ENCODE measurements at places on chromosomes 6 and 20.

- no peak for DNase-seq
Observed at GRCh38 chr20:6882561-6883291, 115.2 kb downstream of the BMP2 start.

GRCh38 chr6:9537381-9537780, 877.5 kb downstream of the TFAP2A start:
- no peak for DNase-seq

- no peak for DNase-seq
Observed at GRCh38 chr20:51470499-51470820, 72.1 kb downstream of the NFATC2 start.

DNA sequence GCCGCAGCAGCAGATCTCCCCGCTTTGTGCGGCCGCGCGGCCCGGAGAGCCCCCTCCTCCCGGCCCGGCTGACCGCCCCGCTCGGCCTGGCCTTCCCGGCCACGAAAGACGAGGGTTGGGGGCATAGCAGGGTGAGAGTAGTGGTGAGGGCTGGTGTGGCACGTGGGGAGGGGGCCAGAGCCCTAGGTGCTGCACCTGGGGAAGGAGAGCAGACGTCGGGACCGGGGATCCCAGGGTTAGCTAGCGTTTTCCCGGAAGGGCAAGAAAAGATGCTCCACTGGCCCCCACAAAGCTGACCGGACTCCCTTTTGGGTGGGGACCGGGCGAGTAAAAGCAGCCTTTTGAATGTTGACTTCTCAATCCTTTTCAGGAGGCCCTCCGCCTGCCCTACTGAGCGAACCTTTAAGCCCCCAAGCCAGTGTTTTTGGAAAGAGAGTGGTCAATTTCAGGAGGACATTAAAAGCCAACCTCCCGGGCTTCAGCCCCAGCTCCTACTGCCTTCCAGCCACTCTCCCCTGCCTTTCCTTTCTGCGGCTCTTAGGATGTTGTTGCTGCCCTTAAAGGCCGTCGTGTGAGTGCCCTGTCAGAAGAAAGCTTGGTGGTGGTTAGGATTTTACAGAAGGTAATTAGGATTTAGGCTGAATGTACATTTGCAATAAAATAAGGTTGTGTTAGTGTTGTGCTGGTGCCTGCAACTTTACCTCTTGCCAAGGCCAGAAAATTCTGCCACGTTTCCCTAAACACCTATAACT, 648 bp upstream of the BACH2 start:
- DNase-seq = no peak

- DNase-seq = no peak
Observed at GRCh38 chr6:149842331-149842730, 21.8 kb downstream of the LRP11 start.

GRCh38 chr20:52804497-52805295, 167.5 kb upstream of the TSHZ2 start:
- DNase-seq = no peak

GRCh38 chr6:19632786-19633185, 204.4 kb upstream of the ID4 start:
- no peak for DNase-seq

DNA sequence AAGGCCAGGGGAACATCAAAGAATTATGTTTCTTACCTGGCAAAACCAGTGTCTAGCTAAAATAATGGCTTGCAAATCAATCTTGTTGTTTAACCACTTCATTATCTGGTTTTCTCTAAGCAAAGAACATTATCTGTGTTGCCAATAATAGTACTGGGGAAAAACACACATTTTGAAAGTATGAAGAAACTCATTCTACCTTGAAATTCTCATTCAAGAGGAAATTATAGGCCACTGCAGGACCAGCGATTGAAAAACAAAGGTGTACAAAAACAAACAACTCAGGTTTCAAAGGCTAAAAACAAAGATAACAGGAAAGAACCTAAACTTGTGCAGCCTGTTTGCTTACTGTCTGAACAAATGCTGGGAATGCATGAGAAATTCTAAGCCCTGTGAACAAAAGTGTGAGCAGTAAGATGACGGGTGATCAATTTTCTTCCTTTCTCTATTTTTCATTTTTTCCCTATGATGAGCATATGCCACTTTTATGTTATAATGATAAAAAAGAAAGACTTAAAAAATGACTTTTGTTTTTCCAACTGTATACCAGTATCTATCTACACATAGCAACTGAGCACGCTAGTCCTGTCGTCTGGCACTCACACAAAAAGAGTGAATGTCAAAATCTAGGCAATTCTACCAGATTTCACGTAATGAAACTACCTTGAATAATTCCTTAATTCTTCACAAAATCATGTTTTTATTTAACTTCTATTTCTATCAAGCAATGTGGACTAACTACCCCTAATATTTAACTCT, 117.9 kb downstream of the SGK1 start:
- DNase-seq = no peak

DNA sequence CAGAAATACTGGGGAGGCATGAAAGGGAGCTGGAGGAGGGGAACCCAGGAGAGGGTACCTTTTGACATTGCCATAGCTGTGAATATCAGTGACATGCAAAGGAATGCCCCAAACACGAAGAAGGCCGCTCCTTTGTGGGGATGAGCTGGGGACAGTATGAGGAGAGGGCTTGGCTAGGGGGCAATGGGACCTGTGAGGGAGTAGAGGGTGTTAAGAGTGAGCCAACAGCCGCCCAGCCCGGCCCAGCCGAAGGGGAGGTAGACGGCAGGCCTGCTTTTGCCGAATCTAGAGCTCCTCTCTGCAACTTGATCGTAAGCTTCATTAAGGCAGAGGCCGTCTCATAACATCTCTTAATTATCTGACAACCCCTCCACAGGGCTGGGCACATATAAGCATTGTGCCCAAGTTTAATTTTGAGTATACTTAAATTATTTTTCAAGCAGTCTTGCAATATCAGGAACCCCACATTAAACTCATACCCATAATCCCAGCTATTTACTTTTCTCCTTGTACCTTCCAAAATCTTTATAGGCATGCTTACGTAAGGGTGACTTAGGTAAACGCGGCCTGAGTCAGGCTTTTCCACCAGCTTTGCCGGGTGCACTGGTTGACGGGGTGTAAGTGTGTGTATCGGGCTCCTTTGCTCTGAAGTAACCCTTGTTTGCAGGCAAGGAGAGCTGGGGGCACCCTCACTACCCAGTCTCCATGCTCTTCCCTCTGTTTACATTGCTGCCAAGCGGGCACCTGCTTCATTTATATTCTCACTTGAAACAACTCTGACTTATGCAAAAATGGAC, 24.9 kb upstream of the VEGFA start:
- DNase-seq = no peak

- no peak for DNase-seq
Observed at GRCh38 chr20:56420940-56421688, 9.1 kb downstream of the CASS4 start.

GRCh38 chr6:162229093-162229492, 498.5 kb downstream of the PRKN start:
- DNase-seq = no peak

DNA sequence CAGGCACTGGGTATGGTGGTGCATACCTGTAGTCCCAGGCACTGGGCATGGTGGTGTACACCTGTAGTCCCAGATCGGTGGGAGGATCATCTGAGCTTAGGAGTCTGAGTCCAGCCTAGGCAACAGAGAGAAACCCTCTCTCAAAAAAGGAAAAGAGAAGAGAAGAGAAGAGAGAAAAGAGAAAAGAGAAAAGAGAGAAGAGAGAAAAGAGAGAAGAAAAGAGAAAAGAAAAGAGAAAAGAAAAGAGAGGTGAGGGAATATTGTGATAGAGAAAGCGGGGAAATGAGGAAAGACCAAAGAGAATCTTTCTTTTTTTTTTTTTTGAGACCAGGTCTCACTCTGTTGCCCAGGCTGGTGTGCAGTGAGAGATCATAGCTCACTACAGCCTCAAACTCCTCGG, 108.7 kb downstream of the ARHGAP18 start:
- DNase-seq = no peak

- DNase-seq = peak; percentile 83
Observed at GRCh38 chr6:152096863-152097496, 289.5 kb downstream of the ESR1 start.

DNA sequence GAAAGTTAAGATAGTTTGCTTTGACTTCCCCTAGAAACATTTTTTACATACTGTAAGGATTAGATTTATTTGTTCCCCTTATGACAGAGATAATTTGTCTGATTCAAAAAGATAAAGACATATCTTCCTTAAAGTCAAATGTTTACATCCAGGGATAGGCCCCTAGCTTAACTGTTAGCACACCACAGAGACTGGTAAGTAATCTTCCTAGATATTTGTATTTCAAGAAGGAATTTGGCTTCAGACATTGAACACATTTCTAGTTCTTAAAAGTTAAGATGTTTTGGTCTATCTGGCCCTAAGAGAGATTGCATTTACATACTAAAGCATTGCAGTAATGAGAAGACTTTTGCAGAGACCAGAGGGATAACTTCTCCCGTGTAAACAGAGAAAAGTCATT, 1201.1 kb upstream of the GJE1 start:
- no peak for DNase-seq

DNA sequence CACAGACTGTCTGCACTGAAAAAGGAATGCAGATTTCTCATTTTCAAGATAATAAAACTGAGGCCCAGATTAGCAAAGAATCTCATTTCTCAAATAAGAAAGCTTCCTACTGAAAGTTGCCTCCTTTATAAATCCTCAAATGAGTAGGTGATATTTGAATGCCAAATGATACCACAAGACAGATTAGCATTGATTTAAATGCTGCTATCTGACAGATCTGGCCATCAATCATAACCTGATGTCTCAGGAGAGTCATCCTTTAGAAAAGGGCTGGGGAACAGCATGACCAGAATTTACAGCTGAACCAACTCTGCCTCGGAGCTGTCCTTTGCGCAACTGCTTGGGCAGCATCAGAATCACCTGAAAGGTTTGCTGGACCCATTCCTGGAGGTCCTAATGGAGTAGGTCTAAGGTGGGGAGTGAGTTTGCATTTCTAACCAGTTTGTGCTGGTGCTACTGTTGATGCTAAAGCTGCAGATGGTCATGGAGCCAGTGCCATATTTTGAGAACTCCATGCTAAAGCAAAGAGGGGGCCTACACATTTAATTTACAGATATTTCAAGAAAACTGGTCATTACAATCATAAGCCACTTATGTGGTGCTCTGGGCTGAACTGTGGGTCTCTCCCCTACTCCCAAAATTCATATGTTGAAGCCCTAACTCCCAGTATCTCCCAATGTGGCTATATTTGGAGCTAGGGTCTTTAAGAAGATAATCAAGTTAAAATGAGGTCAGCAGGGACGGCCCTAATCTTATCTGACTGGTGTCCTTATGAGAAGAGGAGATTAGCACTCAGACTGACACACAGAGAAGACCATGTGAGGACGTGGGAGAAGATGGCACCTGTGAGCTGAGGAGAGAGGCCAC, 295.5 kb upstream of the JARID2 start:
- no peak for DNase-seq

DNA sequence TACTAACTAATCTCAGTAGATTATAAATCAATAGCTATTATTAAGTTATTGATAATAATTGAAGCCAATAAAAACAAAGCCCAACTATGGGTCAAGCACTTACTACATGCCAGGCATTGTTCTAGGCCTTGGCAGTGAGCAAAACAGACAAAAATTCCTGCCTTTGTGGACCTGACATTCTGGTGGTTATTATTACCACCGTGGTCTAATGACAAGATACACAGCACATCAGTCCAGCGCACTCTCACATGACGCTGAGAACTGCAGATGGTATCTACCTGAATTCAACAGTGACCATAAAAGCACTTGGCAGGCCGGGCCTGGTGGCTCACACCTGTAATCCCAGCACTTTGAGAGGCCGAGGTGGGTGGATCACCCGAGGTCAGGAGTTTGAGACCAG, 121.4 kb downstream of the ZMYND8 start:
- no peak for DNase-seq

DNA sequence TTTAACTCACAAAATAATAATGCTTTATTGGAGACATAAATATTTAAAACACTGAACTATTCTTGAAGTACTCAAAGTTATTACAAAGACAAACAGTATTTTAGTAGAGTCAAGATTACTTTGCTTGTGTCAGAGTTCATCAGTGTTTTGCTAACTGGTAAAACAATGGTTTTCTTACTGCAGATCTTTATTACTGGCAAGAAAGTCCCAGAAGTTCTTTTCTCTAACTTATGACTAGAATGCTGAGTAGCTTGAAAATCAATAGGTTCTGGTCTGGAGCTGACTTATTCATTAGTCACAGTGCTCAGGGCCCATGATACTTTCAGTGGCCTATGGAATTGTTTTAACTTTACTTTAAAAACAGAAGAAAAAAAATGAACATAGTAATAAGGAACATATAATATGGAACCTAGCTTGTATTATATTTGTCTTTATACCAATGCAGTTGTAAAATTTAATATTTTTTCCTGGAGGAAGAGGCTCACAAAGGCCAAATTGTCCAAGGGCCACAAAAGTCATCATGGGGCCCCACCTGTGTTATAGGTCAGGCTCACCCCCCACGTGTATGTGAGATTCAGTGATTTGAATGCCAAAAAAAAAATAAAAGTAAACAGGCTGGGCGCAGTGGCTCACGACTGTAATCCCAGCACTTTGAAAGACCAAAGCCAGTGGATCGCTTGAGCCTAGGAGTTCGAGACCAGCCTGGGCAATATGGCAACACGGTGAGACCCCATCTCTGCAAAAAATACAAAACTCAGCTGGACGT, 53.3 kb downstream of the PLEKHG1 start:
- DNase-seq = no peak

GRCh38 chr20:59044295-59044694, 1.7 kb upstream of the PRELID3B start:
- no peak for DNase-seq

DNA sequence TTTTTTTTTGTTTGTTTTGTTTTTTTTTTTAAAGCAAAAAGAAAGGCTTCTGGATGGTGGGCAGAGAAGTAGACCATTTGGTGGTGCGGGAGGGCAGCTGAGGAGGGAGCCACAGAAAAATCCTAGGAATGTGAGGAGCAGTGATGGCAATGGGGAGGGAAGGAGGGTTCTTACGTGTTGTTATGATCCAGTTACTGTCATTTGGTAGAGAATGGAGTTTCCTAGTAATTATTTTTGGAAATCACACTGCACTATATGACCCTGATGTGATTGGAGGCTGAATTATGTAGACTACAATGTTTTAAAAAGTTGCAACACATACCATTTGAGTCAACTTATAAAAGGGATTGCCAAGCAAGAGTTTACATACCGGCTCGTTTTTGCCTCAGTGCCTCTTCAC, 22.1 kb downstream of the ADGRF5 start:
- DNase-seq = no peak

Measured in fibroblast of the conjunctiva (primary cell).